Cardiac muscle cell (in vitro differentiated cells and primary cell): ENCODE measurements at places on chromosomes 7 and 10. TPM values are rescaled to one million over a fixed set of nuclear protein-coding genes. Genes with fewer than 3 reads are reported as not detected.

Gene ACSM6
- 0.16 TPM in 1 of 2 replicates, not detected in the other for polyA plus RNA-seq

Gene SFTPA2
- not detected in 2 replicates for polyA plus RNA-seq

Gene KLLN
- 0.69 and 0.77 TPM in 2 replicates for polyA plus RNA-seq

Gene DNAJC12
- polyA plus RNA-seq: 6.0 and 6.6 TPM in 2 replicates

Gene AQP1
- polyA plus RNA-seq: 33.3 and 51.1 TPM in 2 replicates

Gene LIPF
- not detected in 2 replicates for polyA plus RNA-seq

Gene ATOH7
- polyA plus RNA-seq: 0.29 and 0.50 TPM in 2 replicates

Gene CAV2
- polyA plus RNA-seq: 17.4 and 18.0 TPM in 2 replicates

Gene SPACDR
- 0.79 and 1.2 TPM in 2 replicates for polyA plus RNA-seq

Gene DNAH11
- 0.55 and 1.9 TPM in 2 replicates for polyA plus RNA-seq

Gene MBL2
- polyA plus RNA-seq: not detected in 2 replicates

Gene TMEM236
- 0.20 TPM in 1 of 2 replicates, not detected in the other for polyA plus RNA-seq

Gene REEP3
- 44.2 and 54.0 TPM in 2 replicates for polyA plus RNA-seq

Gene CCDC172
- not detected in 2 replicates for polyA plus RNA-seq

Gene CRTAC1
- polyA plus RNA-seq: 0.96 and 8.0 TPM in 2 replicates

Gene TBL2
- 65.3 and 70.8 TPM in 2 replicates for polyA plus RNA-seq
